Stimulated activated CD8-positive, alpha-beta memory T cell treated with anti-CD3 and anti-CD28 coated beads, Interleukin-4, amount 100 ng/mL, for 1 hour (primary cell): ENCODE measurements at places on chromosomes 1 and 21.

DNA sequence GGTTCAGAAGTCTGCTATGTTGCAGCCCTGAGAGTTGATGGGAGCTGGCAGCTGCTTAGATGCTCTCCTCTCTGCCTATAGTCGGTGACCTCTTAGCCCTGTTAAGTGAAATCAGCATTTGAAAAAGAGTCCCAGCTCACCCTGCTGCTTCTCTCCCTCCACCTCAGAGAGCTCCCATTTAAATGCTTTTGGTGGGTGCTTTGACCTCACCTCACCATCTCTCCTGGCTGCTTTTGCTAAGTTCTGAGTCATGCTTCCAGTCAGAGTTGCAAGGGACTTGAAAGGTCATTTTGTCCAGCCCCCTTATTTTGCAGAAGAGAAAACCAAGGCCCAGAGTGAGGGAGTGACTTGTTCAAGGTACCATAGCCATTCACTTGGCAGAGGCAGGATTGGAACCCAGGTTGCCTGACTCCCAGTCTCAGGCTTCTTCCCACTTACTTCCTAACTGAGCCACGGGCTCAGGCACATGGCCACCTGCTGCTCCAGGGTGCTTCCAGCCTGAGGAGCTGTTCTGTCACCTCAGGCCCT is 3.3 kb downstream of the MAPKAPK2 start:
- DNase-seq, result no peak

- no peak for DNase-seq
Measured at GRCh38 chr1:114510274-114511031, 550 bp downstream of the TRIM33 start.

DNA sequence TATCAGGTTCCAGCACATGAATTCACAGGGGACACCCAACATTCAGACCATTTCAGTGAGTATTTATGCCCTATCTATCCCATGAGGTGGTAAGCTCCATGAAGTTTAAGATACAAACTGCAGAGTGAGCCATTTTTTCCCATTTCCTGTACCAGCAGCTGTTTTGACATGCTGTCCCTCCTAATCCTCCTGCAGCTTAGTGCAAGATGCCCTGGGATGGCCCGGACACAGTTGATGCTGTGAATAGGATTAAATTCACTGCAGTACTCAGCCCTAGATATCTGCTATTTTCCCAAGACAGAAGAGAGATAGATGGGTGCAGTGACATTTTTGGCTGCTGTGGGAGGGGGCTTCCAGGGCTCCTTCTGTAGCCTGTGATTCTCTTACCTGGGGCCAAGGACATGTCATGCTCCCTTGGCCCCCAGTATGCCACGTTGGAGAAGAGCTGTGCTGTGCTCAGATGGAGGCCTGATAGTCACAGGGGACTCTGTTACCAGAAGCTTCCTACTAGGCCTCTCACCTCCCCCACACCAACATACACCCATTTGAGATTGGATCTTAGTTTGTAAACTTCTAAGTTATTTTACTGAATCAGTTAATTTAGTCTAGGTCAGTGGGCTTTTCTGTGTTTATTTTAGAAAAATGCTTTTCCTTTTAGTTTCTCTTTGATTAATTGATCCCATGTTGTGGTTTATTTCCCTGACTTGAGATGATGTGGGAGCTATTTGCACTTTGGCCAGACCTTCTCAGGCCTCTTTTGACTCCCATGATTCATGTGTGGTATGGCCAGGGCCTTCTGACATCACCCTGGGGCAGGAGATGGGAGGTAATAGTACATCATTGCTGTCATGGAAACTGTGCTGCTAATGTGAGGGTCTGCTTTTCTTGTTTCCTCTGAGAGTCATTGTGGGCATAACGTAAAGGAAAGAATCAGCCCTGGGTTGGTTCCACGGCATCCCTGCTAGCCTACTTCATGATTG is 92.6 kb downstream of the ST3GAL3 start:
- DNase-seq, result no peak

DNA sequence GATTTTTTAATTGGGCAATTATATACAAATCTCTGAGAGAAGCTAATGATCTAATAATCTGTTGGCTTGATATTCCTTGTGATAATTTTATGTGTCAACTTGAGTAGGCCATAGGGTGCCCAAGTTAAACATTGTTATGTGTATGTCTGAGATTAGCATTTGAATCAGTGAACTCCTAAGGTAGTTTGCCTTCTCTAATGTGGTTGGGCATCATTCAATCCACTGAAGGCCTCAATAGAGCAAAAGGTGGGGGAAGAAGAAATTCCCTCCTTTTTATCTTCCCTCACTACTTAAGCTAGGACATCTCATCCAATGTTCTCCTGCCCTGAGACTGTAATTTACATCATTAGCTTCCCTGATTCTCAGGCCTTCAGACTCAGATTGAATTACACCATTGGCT is 394.5 kb downstream of the LMO4 start:
- no peak for DNase-seq

- DNase-seq, result no peak
Measured at GRCh38 chr1:64004451-64005025, 198.9 kb upstream of the UBE2U start.

DNA sequence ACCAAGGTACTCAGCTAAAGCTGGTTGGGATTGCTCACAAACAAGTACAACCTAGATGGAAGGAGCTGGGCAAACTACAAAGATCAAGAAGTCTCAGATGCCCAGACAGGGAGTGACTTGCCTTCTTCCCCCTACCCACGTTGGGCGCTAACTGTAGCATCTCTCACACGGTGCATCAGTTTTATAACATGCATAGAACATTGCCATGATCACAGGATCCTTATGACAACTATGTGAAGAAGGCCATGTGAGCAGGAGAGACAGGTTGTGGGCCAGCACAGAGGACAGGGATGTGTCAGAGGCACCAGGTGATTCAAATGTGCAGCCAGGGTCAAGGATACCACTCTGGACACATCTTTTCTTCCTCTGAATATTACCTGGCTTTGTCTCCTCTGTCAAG is 28.3 kb upstream of the CYP4B1 start:
- no peak for DNase-seq

DNA sequence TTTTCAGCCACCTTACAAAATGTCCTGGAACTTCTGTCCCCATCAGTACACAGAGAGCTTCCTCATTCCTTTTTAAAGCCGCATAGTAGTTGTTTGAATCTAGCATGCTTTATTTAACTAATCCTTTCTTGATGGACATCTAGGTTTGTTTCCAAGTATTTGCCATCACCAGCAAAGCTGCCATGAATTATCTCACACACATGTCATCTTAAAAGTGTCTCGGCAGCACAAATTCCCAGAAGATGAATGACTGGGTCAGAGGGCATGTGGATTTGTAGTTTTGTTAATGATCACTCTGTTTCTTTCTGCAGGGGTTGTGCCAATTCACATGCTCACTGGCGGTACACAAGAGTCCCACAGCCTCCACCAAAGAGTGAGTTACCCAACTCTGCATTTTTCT is 68.3 kb downstream of the CLIC6 start:
- no peak for DNase-seq

- no peak for DNase-seq
Measured at GRCh38 chr1:86852782-86853408, 61.0 kb downstream of the SELENOF start.

- DNase-seq, result no peak
Measured at GRCh38 chr1:113325022-113325421, 65.3 kb upstream of the MAGI3 start.

DNA sequence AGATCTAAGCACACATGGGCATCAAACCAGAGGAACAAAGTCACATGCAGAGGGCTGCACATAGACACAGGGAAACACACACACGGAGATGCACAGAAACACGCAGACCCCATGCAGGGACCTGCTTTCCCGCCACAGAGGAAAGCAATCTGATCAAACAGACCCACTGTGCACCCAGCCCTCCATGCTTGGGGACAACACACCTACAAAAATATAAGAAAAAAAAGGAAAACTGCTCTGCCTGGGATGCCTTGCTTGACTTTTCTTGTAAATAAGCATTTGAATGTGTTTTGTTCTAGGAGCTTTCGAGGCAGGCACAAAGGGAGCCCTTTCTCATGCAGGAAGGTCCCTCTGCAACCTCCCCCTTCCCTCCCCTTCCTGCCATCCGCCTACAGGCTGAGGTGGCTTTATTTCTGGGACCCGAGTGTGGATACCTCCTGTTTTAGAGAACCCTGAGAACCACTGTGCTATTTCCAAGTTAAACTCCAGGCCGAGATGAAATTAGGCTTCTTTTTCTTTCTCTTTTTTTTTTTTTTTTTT is 3.5 kb upstream of the ICMT start:
- no peak for DNase-seq

DNA sequence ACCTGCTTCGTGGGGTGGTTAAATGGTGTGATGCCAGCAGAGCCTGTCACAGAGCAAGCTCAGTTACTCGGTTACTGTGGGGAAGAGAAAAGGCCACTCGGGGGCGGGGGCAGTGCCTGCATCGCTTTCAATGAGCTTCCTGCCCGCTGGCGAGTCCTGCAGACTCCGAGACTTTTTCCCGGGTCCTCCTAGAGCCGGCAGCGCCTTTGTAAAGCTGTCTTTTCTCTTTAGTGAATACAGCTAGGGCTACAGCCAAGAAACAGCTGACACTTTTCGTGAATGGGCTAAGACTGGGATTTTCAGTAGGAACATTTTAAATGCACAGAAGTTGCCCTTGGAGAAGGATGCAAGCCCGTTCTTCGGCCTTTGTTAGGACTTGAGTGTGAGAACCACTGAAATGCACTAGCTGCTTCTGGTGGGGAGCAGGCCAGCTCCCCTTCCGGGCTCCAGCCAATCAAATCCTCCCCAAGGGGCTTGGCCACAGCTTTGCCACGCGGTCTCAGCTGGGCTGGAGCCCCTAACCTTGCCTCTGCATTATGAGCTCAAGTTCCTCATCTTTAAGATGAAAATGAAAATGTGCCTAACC is 23.4 kb upstream of the EFHD2 start:
- DNase-seq, result no peak

GRCh38 chr1:94006604-94007003 is 97.4 kb upstream of the GCLM start:
- no peak for DNase-seq

DNA sequence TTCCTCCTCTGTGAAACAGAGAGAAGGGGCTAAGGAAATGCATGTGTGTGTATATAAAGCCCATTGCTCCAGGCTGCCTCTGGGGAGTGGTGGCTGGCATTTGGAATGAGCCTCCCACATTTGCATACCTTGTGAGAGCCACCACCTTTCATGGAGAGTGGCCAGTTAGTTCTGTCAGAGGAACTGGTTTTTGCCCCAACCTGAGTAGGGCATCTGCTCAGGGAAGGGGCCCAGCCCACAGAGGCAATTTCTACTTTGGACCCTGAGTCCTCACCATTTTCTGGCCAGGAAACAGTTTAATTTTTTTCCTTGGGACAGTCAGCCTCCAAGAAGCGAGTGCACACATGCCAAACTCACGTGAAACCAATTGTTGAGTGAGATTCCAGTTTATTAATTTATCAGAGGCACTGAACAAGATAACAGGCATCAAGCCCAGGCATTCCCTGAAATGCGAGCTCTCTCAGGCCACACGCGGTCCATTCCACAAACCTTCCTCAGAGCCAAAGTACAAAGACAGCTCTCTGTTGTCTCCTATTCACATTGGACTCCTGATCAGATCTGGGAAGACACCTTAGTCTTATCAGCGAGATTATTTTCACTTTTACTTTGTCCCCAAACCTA is 1.0 kb upstream of the SLC6A9 start:
- no peak for DNase-seq

DNA sequence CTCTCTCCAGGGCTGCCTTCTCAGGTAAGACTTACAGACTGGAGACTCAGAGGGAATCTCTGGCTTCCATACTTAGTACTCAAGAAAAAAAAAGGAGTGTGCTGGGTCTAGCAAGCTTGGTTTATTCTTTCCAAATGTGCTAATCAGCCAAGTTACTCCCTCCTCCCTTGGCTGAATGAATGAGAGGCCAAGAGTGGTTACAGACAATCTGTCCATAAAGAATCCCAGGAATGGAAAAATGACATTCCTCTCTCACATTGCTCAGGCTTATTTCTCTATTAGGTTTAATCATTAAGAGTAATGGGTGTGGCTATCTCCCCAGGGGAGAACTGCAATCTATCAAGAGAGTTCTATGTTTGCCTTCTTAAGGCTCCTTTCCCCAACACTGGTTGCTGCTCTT is 547.3 kb upstream of the PLXNA2 start:
- no peak for DNase-seq

DNA sequence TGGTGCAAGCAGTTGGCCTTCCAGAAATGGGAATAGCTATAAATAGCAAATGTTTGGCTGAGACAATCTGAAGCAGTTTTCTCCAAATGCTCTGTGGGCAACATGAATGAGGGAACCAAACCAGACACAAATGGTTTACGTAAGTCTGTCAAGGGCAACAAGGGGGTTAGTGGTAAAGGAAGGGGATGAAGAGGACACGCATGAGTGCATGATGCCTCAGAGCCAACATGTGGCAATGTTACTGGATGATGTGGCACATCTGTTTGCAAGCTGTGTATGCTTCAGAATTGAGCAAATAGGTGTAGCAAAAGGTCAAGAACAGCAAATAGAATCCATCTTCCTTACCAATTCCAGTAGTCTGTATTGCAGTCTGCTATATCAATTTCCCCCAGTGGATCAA is 76.3 kb upstream of the LMO4 start:
- DNase-seq, result no peak

DNA sequence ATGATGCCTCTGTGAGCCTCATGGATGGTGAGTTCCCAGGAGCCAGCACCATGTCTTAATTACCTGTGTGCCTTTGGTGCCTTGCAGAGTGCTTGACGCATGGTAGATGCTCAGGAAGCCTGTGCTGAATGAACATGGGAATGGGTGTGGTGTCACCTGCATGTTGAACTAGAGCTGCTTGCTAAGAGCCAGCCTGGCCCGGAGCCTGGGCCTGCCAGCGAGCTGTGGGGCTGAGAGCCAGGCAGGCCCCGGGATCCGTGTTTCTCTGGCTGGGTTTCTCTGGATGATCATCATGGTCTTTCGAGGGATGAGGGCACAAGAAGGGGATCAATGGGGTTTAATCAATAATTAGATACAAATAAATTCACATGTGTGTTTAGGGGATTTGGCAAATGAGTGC is 6.7 kb upstream of the TEX35 start:
- no peak for DNase-seq

DNA sequence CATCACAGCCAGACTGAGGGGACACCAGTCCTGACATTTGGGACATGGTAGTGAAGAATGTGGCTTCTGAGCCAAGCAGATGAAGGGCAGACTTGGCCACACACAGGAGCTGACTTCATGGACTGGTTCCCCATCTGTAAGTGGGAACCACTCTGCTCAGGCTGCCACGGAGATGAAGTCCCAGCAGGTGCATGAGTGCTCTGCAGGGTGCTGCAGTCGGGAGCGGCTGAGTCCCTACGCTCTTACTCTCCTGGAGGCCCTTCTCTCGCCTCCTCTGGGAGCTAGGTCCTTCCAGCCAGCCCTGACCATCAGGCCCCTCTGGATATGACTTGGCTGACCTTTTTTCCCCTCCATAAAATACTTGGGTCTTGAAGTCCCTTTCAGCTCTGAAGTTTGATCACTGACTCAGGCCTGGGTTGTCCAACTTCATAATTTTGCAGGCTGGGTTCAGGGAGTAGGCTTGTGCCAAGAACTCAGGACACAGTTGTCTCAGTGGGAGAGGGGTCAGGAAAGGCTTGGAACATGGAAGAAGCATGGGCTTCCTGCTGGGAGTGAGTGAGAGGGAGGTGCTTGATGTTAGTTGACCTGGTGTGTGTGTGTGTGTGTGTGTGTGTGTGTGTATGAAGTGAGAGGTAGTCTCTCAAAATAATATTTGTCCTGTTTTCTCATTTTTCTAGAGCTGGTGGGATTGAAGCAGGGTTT is 21.0 kb upstream of the EPS8L3 start:
- DNase-seq, result no peak

GRCh38 chr21:33317145-33317544 is 7.6 kb upstream of the IFNAR1 start:
- DNase-seq, result no peak

- DNase-seq, result no peak
Measured at GRCh38 chr1:24141311-24141997, 1.5 kb downstream of the IL22RA1 start.
